ACHN (cell line): ENCODE measurements at places on chromosomes 6 and 20.

DNA sequence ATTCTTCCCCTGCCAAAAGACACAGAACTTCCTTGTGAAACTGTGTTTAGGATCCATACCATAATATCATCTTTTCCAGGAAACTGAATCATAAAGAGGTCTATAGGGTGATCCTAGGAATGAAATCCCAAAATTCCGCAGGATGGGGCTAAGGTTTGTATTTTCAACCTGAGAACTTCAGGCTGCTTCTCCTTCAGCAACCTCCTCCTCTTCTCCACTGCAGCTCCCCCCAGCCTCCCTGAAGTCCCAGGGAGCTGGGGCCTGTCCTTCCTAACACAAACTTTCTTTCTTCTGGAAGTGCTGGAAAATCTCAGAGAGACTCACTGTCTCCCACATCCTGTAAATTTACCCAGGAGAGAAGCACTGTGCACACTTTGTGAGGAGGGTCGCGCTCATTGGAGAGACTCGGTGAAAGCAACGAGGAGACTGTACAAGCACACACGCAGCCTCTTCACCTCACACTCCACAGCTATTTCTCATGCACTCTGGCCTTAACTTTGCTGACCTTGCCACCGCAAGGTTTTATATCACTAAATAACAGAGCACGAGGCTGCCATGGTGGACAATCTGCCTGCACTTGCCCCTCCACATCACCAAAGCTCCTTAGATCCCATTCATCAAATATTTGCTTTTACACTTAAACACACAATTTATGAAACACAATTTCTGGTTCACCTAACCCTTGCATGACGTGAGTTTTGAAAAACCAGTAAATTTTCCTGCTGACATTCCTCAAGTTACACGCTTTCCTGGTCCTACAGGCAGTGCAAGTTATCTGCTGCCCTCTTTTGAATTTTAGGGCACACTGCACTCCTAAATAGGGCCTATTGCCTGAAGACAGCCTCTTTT is 14.3 kb downstream of the ID4 start:
- DNase-seq: peak; percentile 58

DNA sequence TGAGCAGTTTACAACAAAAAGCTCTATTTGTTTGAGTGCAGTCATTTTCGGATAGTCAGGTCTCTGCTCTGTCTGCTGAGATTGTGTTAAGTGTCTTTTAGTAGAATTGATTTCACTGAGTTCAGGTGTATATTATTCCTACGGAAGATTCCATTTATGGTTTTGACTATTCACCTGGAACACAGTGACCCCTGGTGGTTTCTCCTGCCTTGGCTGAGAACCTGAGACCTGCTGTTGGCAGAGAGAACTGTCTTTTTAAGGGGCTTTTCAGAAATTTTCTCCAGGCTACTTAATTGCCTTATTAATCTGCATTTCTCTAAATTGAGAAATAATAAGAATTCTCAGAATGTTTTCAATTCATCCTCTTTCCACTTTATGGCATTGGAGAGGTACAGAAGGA is 508.0 kb downstream of the TBC1D32 start:
- peak; percentile 34 for DNase-seq

DNA sequence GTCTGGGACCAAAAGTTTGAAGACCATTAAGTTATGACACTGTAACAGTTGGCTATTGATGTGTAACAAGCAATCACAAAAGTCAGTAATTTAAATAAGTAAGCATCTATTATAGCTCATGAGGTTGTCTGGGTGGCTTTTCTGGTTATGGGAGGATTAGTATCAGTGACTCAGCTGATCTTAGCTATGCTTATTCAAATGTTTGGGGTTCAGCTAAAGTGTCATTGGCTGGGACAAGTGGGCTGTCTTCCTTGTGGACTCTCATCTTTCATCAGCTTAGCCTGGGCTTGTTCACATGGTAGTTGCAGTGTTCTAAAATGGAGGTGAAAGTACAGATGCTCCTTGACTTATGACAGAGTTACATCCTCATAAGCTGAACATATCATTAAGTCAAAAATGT is 74.6 kb upstream of the LAMP5 start:
- no peak for DNase-seq

DNA sequence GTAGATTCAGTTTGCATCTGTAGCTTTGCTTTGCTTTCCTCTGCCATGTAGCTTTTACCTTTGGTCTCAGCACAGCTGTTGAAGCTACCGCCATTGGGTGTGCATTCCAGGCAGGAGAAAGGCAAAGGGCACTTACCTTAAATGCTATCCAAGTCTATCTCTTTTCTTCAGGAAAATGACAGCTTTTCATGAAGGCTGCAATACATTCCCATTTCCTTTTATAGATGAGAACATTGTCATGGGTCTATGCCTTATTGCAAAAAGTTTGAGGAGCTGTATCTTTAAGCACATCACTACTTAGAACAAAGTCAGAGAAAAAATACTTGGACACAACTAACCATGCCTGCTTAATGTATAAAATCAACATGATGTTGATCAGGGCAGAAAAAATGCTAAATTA is 266.8 kb downstream of the DOK5 start:
- no peak for DNase-seq

DNA sequence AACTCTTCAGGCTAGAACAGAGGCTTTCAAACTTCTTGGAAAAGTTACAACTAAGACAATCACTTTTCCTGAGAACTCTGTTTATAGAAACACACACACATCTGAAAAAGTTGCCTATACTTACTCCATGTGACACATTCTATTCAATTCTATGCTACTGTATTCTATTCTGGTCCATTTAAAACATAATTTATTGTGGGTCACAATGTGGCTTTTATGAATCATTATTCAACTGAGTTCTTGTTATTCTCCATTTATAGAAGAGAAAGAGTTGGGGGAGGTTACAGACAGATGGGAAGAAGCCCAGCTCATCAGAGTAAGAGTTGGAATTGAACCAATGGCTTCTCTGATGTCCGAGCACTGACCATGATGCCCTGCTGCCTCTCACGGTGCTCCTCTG is 21.6 kb upstream of the BCAS1 start:
- no peak for DNase-seq

DNA sequence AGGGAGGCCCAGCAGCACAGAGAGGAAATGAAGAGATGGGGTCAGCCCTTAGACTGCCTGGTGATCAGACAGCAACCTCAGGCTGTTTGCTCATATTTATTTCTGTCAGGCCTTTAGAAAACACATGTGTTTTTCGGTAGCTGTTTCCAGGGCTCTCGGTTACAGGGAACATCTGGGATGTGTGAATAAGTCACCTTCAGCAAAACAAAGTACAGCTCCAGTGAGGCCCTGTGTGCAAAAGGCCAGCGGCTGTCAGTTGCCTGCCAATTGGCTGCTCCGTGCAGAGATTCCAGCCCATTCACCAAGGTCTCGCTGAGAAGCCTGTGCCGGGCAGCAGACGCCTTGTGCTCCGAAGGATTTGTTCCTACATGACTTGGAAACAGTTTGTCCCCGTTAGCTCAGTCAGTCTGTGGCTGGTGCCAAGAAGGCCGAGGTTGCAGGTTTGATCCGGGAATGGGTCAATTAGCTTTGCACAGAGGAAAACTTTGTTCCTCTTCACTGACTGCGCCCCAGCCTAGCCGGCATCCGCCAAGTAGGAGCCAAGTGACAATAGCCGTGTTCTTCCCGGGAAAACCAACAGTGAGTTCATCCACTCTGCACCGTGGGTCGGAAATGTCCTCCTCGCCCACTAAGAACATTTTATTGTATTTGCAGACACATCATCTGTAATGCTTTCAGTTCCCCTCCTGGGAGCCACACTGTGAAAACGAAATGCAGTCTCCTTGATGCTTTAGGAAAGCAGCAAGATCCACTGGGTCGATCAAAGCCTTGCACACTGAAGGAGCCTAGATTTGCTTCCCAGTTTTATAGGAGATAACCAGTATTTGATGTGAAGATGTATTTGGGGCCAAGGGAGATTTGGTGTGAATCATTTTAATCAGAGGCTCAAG is 315.4 kb upstream of the CDYL start:
- DNase-seq: no peak

DNA sequence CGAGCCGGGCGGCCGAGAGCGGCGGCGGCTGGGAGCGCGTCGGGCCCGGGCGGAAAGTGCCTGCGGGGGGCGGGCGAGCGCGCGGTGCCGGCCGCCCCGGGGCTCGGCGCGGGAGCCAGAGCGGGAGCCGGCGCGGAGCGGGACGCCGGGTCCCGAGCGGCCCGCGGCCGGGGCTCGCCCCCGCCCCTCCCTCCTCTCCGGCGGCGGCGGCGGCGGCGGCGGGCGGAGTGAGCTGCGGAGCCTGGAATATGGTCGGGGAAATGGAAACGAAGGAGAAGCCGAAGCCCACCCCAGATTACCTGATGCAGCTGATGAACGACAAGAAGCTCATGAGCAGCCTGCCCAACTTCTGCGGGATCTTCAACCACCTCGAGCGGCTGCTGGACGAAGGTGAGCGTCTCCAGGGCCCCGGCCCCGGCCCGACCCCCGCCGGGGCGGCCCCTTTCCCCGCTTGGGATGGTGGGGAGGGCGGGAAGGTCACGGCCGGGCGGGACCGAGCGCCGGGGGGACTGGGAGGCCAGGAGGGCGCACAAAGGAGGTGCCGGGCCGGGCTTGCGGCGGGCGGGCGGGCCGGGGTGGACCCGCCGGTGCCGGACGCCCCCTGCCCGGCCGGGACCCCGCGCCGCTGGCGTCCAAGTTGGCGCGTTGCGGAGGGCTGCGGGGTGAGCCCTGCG is 565 bp downstream of the QKI start:
- DNase-seq: peak; percentile 32

- DNase-seq: no peak
These were observed 212.7 kb downstream of the CDKAL1 start for GRCh38 chr6:20746805-20747558.

- DNase-seq: no peak
These were observed 12.9 kb upstream of the FKBP1A start for GRCh38 chr20:1405801-1406200.

DNA sequence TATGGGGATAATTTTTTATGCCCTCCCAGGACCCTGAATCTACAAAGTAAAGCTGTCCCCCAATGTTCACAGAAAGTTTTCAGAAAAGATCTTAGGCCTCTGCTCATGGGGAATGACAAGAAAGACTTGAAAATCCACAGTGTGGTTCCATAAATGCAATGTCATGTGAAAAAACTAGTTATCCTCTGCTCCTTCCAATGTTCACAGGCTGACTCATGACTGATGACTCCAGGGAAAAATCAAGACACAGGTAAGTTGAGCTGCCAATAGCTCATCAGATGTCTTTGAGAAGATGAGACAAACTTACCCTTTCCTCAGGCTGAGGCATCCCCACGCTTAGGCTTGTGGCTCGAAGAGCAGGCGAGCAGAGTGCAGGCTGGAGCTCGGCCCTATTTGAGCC is 14.8 kb upstream of the BCLAF1 start:
- no peak for DNase-seq

- no peak for DNase-seq
These were observed 7.6 kb downstream of the DHX35 start for GRCh38 chr20:38969708-38970107.

DNA sequence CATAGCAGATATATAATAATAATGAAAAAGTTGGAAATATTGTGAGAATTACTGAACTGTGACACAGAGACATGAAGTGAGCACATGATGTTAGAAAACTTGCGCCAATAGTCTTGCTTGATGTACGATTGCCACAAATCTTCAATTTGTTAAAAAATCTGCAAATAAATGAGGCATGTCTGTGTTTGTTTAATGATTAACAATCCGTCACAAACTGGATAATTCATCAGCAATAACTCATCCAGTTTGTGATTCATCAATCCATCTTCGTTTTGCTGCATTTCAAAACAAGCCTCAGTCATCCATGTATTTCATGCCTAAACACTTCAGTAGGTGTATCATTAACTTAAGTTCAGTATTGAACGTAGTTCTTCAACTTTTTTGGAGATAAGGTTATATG is 25.5 kb upstream of the SMIM26 start:
- DNase-seq: peak; percentile 92

- DNase-seq: no peak
These were observed 128.6 kb upstream of the PRND start for GRCh38 chr20:4593149-4593525.

- no peak for DNase-seq
These were observed 586.1 kb downstream of the RNF144B start for GRCh38 chr6:18973251-18973650.

- peak; percentile 42 for DNase-seq
These were observed 278.4 kb downstream of the LRFN2 start for GRCh38 chr6:40308533-40309306.

DNA sequence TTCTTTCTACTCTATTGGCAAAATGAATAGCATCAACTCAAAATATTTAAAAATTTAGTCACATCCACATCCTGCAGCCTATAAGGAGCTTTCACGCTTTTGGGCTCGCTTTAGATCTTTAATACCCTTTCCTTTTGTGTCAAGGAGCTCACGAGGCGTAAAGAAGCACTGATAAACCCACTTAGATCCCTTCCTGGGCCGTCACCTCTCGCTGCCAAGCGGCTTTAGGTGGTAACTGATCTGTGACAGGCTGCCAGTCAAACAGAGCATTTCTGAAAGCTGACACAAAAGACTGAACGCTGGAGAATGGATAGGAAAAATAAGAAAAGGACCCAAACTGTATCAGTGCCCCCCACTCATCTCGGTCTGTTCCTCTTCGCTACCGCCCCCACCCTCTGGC is 385.7 kb upstream of the MMS22L start:
- DNase-seq: no peak

DNA sequence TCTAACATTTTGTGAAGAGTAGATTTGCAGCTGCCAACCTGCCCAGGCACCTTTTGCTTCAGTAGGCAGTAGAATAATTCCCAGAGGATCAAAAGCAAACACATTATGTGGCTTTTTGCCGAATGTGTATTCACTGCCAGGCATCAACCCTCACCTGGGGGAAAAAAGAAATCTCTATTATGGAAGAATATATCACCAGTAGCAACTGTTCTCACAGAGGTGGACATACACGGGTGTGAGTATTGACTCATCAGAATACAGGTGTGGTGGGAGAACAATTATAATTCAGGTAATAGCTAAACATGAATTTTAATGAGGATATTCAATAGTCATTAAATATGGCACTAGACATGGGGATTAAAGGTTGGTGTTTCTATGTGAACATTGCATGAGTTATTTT is 910.7 kb downstream of the TFAP2A start:
- no peak for DNase-seq

DNA sequence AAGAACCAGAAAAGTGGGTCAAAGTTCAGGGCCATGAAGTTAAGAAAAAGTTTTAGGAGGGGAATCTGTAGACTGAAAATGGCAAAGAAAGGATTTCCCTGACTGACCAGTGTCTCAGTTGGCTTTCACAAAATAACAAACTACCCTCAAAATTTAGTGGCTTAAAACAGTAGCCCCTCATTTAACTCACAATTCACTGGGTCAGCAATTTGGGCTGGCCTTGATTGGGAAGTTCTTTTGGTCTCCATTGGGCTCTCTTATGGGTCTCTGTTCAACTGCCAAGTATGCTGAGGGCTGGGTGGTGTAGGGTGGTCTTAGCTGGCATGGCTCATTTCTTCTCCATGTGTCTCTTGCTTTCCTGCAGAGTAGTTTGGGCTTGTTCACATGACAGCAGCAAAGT is 161.5 kb downstream of the PLCB4 start:
- no peak for DNase-seq

DNA sequence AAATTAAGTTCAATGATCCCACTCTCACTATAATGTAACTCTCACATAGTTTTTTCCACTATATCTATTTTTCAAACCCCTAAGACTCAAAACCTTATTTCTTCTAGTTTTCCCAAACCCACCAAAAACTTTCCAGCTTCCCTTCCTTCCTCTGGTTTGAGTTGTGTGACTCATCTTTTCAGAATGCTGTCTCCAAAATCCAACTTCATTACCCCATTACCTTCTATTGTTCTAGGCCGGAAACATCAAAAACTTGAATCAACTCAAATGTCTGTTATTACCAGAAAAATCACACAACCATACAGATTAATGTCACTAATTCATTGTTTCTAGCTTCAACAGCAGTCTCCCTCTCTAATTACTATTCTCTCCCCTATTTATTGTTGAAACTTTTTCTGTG is 1090.3 kb downstream of the HACE1 start:
- no peak for DNase-seq
